ENCODE measurements at places on chromosomes 13 and 19. TPM values are rescaled to one million over a fixed set of nuclear protein-coding genes. Genes with fewer than 3 reads are reported as not detected.

PODNL1 gene
- total RNA-seq, result 0.25 TPM

SPACA4 gene
- total RNA-seq, result not detected

GPR4 gene
- 1.5 TPM for total RNA-seq

GRCh38 chr13:53206455-53206854, 177.8 kb downstream of the OLFM4 start:
- DNase-seq, result no peak

GRCh38 chr19:939922-940321, 14.1 kb downstream of the ARID3A start:
- DNase-seq, result no peak

DNA sequence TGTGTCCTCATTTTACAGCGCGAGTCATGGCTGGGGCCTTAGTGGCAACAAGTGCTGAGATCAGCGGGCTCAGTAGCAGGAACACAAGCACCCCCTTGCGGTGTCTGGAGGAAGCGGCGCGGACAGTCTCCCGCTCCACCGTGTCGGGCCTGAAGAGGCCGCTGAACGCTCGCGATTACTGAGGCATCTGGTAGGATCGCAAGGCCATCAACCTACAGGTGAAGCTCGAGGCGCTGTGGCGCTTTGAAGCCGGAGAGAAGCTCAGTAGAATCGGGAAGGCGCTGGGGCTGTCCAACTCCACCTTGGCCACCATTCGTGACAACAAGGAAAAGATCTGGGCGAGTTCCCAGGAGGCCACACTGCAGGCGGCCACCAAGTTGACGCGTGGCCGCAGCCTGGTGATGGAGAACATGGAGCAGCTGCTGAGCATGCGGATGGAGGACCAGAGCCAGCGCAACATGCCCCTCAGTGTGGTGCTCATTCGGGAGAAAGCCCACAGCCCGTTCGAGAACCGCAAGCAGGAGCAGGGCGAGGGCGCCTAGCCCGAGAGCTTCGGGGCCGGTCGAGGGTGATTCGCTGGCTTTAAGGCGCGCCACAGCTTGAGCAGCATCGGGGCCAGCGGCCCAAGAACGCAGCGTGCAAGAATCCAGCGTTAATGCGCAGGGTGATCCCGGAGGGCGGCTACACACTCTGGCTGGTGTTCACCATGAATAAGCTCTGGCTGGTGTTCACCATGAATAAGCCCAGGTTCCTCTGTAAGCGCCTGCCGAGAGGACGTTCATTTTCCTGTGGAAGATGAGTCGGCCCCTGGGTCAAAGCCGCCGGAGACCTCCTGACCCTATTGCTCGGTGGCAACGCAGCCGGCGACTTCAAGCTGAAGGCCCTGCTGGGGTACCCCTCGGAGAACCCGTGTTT, 8.3 kb upstream of the MZF1 start:
- DNase-seq, result peak; percentile 91

DNA sequence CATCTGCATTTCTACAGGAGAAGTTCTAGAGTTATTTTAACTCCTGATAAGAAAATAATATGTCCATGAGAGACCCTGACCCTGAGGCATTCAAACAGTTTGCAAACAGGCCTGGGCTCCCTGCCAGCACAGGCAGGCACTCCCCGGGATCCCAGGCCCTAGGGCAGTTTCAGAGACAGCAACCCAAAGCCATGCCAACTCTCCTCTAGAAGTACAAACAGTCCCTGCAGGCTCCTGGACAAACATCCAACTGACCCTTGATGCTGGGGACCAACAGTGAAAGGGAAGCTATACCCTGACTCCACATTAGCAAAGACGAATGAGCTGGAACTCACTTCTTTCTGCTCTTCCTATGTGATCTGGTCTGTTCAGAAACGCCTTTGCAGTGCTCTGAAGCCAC, 44.8 kb downstream of the CCDC70 start:
- DNase-seq, result no peak

- no peak for DNase-seq
Observed at GRCh38 chr19:36258028-36258875, 43.3 kb downstream of the ZNF146 start.

All from dermis microvascular lymphatic vessel endothelial cell (primary cell).